ENCODE measurements at places on chromosomes 6 and 20.

DNA sequence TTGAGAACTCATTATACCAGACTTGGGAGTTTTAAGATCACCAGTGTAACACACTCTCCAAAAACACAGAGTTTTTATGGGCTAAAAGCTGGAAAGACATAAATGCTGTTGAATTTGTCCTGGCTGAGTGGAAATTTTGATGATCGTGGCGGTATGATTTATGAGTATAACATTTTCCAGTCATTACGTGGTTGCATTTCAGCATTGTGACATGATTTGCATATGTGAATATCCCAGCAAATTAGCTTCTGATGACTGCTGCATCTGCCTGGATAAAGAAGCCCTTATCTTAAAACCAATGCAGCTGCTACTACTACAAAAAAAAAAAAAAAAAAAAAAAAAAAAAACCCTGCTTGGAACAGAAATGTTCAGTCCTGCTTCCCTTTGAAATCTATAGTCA is 850.9 kb downstream of the TFAP2A start:
- DNase-seq, result no peak

GRCh38 chr6:106547601-106548453 is 81.5 kb downstream of the RTN4IP1 start:
- DNase-seq, result no peak

- no peak for DNase-seq
These were observed 120.0 kb downstream of the SIM1 start for GRCh38 chr6:100344761-100345160.

DNA sequence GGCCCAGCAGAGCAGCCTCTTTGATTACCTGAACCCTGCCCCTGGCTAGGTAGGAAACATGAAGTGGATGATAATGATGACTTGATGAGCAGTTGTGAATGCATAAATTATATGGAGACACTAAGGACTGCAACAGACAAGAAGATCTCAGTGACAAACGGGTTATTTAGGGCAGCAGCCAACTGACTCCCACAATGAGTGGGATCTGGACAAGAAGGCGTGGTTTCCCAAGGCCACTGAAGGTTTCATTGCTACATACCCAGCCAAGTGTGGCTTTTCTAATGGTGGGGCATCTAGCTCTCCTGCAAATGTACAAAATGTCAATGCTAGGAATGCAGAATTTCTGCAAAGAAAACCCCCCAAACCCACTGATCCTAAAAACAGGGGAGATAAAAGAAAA is 29.4 kb downstream of the RING1 start:
- DNase-seq, result no peak

DNA sequence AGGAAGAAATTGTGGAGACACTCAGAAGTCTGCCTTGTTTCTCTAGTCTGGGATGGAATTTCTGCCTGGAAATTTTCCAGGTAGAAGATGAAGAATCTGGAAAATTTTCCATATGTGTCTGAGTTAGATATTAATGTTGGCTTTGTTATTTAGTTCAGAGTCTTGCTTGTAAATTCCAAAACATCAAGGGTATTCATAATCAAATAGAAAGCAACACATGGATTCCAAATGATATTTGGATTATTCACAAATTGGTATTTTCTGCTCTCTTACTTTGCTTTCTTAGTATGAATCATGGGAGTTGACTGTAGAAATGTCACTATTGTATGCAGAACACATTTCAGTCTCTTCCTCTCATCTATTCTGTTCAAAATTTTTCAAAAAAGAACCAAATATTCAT is 116.0 kb downstream of the GRIK2 start:
- DNase-seq, result no peak

DNA sequence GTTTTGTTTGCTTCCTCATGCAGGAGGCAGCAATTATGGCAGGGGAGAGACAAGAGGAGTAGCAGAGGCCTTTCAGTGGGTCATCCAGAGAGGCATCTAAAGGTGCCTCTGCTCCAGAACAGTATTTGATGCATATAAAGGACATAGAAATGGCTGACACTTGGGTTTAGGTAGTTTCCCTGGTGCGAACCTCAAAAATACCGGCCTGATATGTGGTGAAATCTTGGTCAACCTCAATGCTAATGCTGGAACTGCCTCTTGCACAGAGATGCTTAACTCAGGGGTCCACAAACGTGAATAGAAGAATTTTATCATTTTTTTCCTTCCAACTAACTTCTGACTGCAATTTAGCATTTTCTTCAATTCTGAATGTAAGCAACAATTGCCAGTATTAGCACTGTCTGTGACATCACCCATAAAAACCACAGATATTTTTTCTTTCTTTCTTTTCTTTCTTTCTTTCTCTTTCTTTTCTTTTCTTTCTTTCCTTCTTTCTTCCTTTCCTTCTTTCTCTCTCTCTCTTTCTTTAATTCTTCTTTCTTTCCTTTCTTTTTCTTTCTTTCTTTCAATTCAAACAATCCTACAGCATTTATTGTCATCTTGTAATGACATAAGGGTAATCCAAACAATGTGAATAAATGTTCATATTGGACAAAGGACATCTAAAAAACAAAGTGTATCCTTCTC is 180.0 kb upstream of the UST start:
- DNase-seq, result peak; percentile 66
